ENCODE measurements at places on chromosomes 13 and 19.

GRCh38 chr19:18053576-18054219 is 33.0 kb downstream of the IL12RB1 start:
- DNase-seq, result no peak

DNA sequence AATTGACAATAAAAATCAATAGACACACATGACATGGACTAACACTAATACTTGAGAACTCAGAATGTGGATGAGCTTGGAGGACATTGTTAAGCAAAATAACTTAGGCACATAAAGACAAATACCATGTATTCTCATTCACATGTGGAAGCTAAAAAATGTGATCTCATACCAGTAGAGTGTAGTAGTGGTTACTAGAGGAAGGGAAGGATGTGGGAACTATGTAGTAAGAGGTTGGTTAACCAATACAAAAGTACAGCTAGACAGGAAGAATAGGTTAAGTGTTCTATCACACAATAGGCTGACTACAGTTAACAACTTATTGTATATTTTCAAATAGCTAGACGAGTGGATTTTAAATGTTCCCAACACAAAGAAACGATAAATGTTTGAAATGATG is 415.8 kb upstream of the KLF12 start:
- no peak for DNase-seq

DNA sequence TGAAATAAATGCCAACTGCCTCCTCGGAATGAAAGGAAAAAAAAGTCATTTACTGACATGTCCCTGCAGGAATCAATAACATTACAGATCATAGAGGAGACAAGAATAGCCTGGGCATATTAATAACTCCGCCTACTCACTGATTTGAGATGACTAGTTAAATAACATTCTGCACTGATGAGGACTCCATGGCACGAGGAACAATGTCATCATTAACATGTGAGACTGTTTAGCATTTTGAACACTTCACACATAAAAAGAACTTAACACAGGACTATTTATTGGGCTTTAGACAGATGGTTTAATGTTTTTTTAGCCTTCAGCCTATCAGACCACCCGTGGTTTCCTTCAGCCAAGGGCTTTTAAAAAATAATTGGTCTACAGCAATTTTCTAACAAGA is 170.1 kb downstream of the OLFM4 start:
- DNase-seq, result no peak

DNA sequence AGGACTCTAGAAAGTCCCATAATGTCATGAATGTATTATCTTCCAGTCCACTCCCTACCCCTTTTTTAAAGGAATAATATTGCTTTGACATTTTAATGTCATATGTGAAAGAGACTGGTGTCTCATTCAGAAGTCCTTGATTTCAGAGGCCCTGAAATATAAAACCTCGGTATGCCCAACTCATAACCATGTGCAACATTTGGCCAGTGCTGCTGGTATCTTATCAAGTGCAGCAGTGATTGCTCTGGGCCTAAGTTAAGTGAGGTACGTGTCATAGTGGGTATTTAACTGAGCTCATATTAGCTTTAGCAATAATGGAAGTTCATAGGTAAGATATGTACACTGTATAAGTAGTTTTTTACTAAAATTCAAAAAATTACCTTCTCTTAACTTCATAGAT is 14.7 kb downstream of the TEX30 start:
- DNase-seq, result no peak

DNA sequence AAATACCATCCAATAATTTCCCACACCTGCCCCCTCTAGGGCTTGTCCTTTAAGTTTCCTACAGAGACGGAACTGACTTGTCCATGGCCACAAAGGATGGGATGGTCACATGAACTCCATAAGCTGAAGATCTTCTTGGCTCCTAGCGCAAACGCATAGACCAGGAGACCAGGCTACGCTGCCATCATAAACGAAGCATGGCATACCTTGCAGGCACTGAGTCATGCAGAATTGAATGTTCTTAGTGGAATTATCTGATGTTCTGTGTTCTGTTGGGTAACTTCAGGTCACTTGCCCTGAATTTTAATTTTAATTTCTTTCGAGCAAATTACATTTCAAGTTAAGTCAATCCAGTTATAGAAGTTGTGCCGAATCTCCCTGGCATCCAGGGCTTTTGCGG is 96.4 kb upstream of the STARD13 start:
- no peak for DNase-seq

GRCh38 chr13:33341861-33342452 is 56.4 kb upstream of the STARD13 start:
- DNase-seq, result no peak

- no peak for DNase-seq
These were observed 1.1 kb upstream of the PPP1R12C start for GRCh38 chr19:55118401-55118991.

DNA sequence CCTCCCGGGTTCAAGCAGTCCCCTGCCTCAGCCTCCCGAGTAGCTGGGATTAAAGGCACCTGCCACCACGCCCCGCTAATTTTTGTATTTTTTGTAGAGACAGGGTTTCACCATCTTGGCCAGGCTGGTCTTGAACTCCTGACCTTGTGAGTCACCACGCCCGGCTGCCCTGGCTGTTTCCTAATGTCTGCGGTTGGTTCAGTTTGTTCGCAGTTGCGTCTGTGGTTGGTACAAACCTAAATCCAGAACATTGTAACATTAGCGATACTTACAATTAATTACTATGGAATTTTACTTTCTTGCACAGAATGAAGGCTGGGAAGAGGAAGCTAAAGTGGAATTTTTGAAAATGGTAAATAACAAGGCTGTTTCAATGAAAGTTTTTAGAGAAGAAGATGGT is 38.1 kb downstream of the RNF17 start:
- no peak for DNase-seq

DNA sequence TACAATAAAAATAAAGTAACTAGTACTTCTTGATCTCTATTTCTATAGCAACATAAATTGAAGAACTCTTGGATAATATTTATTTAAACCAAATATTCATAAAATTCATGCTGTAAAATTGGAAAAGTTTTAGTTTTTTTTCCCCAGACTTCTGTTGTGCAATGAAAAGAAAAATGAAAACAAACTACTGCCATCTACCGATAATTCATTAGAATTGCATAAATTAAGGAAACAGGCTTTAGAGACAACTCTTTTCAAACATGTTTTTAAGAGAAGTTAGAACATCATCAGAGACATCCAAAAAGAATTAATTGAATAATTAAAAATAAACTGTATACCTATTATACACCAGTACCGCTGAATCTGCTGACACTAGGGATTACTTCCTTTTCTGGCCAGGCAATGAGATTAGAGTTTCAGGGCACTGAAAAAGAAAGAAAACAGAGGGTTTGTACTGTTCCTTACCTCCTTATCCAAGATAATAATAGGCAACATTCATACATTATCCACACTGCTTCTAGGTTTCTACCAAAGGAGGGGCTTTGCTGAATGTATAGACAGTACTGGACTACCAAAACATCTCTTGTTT is 4.9 kb downstream of the CCDC122 start:
- DNase-seq, result peak; percentile 20

Data from fibroblast of the conjunctiva (primary cell).